ENCODE measurements at places on chromosomes 4 and X.

- DNase-seq: no peak
These were observed 42.3 kb downstream of the NALF2 start for GRCh38 chrX:69546417-69546816.

DNA sequence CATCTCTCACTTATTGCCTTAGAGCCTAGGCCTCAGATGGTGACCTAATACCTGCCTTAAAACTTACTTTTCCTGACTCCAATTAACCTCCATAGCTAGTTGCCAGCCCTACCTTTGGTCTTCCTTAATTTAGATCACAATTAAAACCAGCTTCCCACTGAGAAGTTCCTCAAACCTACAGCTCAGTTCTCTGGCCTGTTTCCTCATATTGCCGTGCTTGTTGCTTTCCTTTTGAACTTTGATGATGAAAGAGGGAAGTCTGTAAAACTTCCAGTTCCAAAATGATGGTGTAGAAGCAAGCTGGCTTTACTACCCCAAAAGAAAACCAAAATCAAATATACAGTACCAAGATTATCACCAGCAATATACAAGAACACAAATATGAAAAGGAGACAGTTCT, 28.9 kb upstream of the CAMK2D start:
- no peak for DNase-seq

- DNase-seq: no peak
These were observed 142.9 kb upstream of the SLC4A4 start for GRCh38 chr4:71195924-71196323.

- DNase-seq: no peak
These were observed 386.0 kb downstream of the TLL1 start for GRCh38 chr4:166259081-166259480.

DNA sequence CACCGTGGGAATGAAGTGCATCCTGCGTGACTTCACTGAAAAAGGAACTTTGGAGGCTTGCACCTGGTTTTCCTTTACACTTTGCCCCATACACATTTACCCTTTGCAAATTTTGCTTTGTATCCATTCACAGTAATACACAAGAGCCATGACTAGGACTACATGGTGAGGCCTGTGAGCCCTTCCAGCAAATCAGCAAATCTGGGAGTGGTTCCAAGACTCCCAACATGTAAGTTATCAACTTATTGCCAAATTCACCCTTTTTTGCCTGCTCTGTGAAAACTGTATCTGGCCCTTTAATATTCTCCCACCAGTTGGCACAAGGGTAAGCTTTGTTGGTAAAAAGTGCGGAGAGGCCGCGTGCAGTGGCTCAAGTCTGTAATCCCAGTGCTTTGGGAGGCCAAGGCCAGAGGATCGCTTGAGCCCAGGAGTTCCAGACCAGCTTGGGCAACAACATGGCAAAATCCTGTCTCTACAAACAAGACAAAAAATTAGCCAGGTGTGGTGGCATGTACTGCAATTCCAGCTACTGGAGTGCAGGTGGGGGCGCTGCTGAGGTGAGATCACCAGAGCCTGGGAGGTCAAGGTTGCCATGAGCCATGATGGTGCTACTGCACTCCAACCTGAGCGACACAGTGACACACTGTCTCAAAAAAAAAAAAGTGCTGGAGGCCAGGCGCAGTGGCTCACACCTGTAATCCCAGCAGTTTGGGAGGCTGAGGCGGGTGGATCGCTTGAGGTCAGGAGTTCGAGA, 5.0 kb downstream of the PRMT9 start:
- no peak for DNase-seq

DNA sequence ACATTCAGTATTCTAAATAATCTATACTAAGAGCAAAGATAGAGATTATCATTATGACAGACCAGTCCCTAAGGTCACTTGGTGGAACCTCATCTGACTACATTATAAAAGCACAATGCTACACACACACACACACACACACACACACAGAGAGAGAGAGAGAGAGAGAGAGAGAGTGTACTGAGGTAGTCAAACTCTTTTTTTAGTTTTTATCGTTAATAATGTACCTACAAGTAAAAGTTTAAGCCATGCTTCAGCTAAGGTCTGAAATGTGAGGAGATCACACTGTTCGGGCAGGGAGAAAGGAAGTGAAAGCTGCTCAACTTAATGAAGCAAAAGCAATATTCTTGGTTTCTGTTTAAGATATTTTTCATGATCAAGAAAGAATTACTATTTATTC, 75.8 kb upstream of the CCDC160 start:
- no peak for DNase-seq

GRCh38 chr4:42845586-42845985, 46.9 kb upstream of the GRXCR1 start:
- DNase-seq: no peak

GRCh38 chr4:73311428-73311827, 52.8 kb upstream of the ANKRD17 start:
- no peak for DNase-seq

GRCh38 chrX:75968293-75968692, 183.2 kb upstream of the MAGEE2 start:
- DNase-seq: no peak

GRCh38 chr4:12875640-12876243, 608.4 kb downstream of the RAB28 start:
- no peak for DNase-seq

- DNase-seq: no peak
These were observed 69.2 kb upstream of the PNPLA4 start for GRCh38 chrX:7996414-7996813.

- no peak for DNase-seq
These were observed 172.5 kb upstream of the FMR1 start for GRCh38 chrX:147739196-147739595.

GRCh38 chrX:9317176-9317575, 147.7 kb upstream of the TBL1X start:
- DNase-seq: no peak

DNA sequence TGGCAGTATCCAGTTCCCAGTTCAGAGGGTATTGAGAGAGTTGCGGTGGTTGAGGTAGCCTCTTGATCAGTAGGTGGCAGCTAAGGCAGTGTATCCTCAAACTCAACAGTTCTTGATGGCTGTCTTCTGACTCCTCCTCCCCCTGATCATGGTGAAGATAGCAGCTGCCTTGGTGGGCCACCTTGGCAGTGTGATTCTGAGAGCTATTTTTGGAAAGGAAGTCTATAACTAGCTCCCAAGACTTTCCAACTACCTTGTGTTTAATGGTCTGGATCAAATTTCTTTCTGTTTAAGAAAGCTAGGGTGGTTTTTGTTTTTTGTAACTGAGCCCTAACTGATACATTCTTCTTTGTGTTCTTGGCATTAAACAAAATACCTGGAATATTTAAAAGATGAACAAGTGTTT, 10.5 kb upstream of the TBC1D19 start:
- DNase-seq: no peak

DNA sequence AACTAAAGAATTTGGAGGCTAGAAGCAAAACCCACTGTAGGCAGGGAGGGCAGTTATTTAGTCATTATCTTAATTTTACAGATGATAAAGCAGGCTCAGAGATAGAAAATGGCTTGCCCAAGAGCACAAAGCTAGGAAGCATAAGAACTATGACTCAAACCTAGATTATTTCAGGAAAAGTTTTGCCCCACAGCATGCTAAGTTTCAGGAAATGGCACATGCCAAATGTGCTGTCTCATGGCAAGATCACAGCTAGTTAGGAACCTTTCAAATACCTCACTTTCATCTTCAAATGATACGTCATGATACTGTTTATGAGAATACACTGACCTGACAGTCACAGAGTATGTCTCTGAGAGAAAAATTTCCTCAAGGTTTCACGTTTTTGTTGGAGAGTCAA, 78.5 kb upstream of the SPANXC start:
- no peak for DNase-seq

GRCh38 chr4:114383721-114384120, 214.9 kb upstream of the UGT8 start:
- no peak for DNase-seq

- no peak for DNase-seq
These were observed 177.8 kb upstream of the HAND2 start for GRCh38 chr4:173707658-173708419.

DNA sequence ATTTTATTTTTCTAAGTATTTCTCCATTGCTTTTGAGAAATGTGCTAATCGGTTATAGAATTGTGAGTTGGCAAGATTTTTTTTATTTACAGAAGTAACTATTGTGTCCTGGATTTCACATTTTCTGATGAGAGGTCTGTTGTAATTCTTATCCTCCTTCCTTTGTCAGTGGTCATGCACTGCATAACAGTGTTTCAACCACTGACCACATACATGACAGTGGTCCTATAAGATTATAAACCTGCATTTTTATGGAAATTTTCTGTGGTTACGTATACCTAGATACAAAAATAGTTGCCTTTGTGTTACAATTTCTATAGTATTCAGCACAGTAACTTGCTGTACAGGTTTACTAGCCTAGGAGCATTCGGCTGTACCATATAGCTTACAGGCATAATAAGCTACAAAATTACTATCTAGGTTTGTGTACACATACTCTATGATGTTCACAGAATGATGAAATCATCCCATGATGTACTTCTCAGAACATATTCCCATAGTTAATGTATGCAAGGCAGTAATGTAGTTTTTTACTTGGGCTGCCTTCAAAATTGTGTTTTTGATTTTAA, 47.8 kb downstream of the APELA start:
- DNase-seq: no peak

GRCh38 chr4:83219344-83220331, 65.0 kb downstream of the COQ2 start:
- peak; percentile 71 for DNase-seq

DNA sequence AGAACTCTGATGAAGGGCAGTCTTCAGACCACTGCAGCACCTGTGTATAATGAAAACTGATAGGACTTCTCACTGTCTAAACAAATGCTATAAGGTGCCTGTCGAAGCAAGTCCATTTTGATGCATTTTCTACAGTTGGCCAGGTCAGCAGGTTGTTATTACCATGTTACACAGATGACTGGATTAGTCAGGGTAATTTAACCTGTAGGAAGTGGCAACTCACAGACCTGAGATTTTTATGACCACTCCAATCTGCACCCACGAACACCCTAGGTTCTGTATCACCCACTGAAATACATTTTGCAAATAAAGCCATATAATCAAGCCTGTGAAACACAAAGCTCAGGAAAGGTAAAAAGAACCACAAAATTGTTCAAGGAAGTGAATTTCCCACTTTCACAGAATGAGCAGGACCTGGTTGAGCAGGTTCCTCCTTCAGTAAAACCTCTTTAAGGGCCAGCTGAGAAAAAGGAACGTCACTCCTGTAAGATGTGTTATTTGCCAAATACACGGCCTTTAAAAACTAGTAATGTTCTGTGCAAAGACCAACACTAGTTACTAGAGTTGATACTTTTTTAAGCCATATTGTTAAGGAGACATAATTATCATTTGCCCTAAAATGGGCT, 12.7 kb downstream of the MAML3 start:
- no peak for DNase-seq

DNA sequence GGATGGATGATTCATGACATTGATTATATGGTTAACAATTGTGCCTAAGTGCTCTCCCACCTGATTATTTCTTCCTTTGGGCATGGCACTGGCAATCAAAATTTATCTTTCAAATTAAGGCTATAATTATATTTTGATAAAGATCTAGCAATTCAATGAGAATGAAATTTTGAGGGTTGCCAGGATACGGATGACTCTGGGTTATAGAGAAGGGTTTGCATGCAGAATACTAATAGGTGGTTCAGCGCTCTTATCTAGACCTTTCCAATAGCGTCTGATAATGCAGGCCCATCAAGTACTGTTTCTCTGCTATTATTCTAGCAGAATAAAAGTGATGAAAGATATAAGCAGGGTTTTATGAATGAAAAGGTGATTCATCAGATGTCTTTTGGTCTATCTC, 74.9 kb upstream of the SCML1 start:
- no peak for DNase-seq

DNA sequence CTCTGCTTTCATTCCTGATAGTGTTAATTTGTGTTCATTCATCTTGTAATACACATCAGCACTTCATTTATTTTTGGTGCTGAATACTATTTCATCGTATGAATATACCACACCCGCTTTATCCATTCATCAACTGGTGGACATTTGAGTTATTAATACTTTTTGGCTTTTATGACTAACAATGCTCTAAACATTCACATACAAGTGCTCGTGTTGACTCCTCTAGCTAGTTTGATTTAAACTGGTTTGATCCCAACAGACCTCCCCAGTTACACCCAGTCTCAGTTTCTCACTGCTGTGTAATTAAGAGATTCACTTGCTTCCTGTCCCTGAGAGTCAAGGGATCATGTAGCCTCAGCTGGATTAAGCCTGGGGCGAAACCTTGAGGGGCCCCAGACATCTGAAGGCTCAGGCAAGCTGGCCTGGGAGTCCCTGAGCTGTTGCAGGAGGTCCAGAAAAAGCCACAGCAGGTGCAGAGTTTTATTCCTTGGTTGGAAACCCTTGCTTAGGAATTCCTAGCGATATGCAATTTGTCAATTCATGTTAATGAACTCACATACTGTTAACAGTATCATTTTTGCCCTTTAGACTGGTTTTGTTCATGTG, 52.8 kb upstream of the CLDN24 start:
- no peak for DNase-seq

- DNase-seq: no peak
These were observed 385.2 kb downstream of the BMPR1B start for GRCh38 chr4:95142932-95143331.

- no peak for DNase-seq
These were observed 169.6 kb downstream of the RAPGEF2 start for GRCh38 chr4:159272273-159273140.

DNA sequence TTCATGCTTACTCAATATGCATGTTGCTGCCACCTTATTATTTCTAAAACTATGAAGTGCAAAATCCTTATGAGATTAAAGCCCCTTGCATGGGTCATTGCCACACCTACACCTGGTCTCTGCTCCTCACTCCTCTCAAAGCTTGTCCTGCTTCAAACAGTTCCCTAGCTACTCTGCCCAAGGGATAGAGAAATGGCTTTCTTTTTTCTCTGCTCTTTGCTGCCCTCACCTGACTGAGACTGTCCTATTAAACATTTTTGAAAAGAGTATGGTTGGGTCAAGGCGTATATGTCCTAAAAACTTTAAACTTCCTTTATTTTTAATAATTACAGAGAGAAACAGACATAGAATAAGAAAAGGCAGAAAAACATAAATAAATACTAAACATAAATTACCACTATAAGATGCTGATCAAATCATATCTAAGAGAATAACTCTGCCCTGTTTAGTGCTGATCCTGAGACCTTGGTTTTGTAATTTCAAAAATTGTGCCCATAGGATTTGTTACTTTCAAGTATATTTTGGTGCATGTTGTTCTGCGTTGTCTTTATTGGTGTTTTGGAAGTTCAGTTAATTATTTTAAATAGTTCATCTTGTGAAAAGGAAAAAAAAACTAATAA, 704.9 kb upstream of the PABPC4L start:
- DNase-seq: no peak

GRCh38 chrX:3451571-3451970, 105.1 kb upstream of the MXRA5 start:
- no peak for DNase-seq

DNA sequence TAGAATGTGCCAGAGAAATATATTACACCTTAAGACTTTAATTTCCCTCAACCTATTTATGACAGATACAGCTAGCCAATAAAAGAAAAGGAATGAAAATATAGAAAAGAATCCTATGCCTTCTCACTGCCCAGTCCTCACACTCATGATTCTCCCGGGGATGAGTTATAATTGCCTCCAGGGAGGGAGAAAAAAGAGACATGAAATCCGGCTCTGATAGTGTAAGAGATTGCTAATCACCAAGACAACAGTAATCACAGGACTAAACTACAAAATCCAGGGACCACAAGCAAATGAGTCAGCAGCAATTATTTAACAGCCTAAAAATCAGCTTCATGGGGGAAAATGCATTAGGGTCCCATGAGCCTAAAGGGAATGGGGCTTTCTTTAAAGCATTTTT, 95.9 kb upstream of the DUSP21 start:
- DNase-seq: no peak

All from activated naive CD4-positive, alpha-beta T cell treated with anti-CD3 and anti-CD28 coated beads, Interleukin-2, amount 50 U/mL, for 72 hours (primary cell).